ENCODE measurements at places on chromosomes 7 and 10.

DNA sequence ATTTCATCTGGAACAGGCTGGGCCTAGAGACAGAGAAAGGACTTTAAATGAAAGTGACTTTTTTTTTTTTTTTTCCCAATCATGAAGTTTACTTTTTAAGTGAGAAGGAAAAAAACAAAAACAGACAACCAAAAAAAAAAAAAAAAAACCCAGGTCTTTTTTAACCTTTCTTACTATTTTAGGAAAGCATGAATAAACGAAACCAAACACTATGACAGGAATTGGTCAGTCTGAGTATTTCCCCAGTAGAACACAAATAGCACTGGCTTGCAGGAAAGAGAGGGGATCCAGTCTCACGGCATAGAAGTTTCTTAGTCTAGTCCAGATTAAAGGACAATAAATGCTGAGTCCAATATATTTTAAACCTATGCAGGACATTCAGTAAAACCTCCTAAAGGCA, 180.5 kb upstream of the CCDC6 start:
- DNase-seq: no peak

DNA sequence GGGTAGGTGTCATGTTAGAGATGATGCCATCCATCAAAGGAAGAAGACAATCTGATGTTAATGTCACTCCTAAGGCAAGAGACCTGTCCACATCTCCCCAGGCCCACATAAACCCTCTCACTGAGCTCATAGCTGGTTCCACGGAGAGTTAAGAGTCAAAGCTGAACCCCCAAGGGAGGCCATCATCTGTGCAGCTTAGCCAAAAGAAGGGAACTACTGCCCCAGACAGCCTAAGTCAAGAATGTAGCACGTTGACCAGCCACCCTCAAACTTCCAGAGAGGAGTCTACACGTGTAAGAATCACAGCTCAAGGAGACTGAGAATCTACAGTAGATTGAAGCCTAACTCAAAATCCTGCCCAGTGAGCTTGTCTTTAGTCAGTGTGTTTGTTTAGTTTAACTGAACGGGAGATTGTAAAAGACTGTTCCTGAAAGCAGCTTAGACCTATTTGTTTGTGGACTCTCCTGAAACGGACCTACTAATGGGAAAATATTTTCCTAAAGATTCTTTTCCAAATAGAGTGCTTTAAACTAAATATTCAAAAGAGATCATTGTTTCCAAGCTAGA, 192.7 kb upstream of the NFE2L3 start:
- DNase-seq: no peak

- DNase-seq: no peak
Measured at GRCh38 chr10:20877554-20877953, 19.6 kb downstream of the NEBL start.

- peak; percentile 78 for DNase-seq
Measured at GRCh38 chr10:131885391-131886165, 15.2 kb upstream of the PPP2R2D start.

DNA sequence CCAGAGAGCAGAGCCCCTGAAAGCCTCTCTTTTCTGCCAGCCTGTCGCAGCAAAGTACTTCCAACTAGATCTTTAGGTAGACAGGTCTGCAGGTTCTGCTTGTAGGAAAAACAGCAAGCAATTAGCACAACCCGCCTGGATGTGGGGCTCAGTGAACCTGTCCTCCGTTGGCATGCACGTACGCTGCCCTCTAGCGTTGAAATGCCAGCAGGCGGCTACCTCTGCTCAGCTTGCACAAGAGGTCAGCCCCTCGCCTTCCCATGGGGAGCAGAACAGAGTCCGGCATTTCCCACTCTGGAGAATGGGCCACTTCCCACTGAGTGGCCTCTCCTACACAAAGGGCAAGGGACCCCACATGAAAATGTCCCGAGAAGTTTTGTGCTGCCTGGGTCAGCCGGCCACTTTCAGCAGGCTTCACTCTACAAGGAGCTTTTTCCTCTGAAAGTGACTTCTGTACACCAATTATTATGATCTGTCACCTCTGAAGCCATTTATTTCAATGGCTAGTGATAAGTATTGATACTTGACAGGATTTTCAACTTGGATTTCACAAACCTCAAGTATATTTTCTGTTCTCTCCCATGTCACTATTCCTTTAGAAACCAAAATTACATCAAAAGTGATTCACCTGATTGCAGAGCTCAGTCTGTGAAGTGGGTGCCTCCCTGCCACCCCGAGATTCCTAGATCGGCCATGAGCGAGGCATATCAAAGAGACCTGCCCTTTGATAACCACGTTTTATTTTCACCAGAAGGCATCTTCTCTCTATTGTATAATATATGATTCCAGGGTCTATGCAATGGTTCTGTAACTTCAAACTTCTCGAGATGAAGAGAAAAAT, 56.7 kb downstream of the JCAD start:
- peak; percentile 34 for DNase-seq

DNA sequence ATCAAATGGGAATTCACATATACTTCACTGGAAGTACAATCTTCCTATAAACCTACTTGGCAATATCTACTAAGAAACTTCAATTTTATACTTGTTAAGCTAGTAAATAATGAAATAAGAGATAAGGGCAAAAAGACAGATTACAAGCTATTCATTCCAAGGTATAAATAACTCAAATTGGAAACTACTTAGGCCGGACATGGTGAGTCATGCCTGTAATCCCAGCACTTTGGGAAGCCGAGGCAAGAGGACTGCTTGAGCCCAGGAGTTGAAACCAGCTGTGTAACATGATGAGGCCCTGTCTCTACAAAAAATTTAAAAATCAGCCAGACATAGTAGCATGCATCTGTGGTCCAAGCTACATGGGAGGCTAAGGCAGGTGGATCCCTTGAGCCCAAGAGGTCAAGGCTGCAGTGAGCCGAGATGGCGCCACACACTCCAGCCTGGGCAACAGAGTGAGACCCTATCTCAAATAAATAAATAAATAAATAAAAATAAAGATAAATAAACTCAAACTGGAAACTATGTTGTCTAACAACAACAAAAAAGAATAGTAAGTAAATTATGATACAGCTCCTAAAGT, 37.6 kb downstream of the ARHGAP21 start:
- no peak for DNase-seq

GRCh38 chr7:49398236-49398635, 375.2 kb upstream of the VWC2 start:
- no peak for DNase-seq

DNA sequence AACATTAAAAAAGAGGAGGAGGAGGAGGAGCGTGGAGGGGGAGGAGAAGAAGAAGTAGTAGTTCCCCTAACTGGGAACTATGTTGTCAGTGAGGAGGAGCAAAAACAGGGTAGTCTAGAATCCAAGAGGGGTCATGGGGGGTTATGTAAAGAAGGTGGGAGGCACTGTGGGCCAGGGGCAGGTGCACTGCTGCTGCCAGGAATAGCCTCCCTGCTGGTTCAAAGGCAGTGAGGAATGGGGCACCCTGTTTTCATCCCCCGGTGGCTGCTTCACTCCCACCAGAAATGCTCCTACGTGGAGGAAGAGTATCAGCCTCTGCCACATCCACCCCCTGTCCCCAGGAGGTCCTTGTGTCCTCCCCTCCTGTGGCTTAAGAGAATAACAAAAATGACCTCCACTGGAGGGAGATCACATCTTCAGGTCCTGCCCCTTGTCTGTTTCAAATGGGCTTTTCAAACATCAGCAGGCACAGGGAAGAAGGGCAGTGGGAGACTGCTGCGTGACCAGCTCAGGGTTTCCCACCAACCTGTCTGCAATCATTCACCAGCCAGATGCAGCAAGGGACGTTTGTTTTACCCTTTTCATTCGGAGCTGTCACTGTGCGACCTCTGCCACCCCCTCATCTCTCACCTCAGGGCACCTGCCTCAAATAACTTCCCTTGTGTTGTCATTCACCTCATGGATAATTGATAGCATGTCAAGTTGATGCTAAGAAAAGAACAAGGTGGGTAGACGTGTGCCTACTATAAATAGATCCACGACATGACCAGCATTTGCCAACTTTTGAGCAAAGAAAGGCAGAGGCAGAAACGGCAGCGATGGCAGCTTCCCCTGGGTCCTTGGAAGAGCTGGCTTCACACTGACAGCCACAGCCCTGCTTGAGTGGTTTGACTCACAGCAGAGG, 92.6 kb downstream of the DGKI start:
- DNase-seq: no peak

GRCh38 chr7:33705333-33705833, 200.0 kb upstream of the BMPER start:
- no peak for DNase-seq

- no peak for DNase-seq
Measured at GRCh38 chr10:14383266-14383665, 52.5 kb upstream of the FRMD4A start.

DNA sequence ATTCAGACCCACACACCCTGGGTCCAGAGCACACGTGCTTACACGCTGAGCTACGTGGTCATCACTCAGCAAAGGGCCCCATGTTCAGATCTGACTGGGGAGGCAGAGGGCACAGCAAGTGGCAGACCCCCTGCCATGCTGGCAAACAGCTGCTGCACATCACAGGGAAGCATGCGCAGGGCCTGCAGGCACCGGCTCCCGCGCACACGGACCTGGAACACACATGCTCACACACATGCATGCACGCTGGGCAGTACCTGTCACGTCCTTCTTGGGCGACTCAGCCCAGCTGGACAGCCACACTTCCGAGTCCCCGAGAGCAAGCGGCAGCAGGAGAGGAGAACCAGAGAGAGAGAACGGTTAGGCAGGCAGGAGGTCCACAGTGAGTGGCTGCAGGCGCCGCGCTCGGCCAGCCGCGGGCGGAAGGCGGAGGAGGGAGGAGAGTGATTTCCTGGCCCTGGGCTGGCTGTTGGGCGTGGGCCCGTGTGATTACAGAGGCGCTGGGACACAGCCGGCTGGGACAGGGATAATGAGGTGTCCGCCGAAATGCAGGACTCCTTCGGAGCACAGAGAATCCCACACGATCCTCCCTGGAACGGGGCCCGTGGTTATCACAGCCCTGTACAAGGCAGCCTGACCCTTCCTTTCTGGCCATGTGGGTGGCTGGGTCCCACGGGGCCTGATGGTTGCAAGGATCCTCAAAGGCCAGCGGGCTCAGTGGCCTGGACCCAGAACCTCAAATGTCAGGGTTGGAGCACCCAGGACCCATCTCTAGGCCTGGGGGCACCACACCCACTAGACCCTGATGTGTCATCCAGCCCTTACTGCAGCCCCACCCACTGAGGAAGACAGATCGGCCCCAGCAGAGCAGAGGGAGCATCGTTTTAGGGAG, 175.1 kb downstream of the NEURL1 start:
- no peak for DNase-seq

- no peak for DNase-seq
Measured at GRCh38 chr7:32609463-32609862, 114.2 kb downstream of the AVL9 start.

DNA sequence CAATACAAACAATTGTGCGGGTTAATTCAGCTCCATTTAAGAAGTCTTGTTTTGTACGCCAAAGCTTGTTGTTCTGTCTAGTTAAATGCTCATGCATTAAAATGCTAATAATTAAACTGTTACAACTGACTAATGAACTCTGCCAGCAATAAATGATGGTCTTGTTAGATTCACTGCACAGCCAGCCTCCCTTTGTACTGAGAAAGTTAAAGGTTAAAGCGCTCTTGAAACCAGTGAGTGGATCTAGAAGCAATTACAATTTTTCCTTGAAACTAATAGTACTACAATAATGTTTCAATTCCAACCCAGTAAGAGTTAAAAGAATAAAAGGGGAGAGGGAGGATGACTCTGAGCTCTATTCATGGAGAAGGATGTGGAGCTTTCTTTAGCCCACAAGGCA, 233.0 kb downstream of the EMX2 start:
- no peak for DNase-seq

GRCh38 chr10:78143576-78143975, 109.9 kb downstream of the RPS24 start:
- no peak for DNase-seq

DNA sequence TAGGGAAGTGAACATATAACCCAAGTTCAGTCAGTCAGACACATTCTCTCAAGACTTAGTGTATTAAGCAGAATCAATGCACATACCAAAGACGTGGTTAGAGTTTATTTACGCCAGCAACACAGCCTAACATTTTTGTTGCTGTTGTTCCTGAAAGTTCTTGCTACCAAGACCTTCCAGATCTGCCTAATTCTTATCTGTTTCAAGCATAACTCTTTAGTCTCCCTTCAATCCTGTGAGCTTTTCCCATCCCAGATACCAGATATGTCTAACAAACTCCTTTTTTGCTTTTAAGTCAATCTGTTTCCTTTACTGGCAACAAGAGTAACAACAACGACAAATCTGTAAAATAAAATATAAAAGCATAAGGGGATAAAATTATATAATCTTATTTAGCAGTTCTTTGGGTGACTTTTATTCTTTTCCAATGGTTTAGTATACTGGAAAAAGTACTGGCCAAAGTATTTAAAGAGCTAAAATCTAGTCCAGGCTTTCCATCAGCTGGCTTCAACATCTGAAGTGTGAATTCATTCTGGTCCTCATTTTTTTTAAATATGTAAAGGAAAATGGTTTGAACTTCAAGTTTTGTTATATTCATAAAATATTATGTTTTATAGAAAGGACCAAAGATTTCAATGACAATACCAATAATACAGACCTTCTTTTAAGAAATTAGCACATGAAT, 193.8 kb downstream of the IMMP2L start:
- DNase-seq: no peak

DNA sequence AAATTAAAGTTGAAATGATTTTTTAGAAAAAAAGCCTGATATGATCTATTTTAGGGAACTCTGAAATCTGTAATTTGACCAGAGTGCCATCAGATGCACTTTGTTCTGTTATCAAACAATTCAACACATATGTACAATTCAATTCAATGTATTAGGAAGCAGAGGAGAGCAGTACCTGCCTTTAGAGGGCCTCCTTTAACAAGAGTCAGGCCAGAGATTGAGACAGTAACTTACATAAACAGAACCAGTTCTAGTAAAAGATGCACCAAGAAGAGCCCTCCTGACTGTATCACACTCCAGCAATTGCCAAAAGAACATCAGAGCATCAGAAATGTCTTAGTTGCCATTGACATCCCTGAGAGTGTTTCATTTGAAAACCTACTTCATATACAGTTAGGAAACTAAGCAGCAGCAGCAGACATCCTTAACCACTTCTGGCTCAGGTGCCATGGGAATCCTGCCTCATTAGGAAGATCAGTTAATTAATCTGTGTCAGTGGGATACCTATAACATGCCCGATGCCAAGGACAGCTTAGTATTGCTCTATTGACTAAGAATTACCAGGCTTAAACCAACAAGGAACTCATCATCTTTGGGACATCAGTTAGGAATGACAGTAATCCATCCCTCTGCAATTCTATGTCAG, 1222.6 kb upstream of the LRRN3 start:
- no peak for DNase-seq

GRCh38 chr10:74328388-74328787, 177.4 kb downstream of the ADK start:
- no peak for DNase-seq

DNA sequence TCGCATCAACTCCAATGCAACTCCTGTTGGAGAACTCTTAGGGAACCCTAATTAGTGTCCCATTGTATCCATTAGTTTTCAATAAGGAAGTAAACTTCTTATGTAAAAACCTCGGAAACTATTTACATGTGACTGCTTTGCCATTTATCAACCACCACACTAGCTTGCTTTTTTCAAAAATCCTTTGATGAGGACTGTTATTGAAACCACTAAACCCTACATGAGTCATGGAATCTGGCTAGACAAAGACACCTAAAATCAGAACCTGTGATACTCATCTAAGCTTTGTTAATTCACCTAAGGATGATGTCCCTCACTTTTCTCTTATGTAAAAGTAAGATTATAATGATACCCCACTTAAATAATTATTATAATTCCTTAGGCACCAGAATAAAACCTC, 414.1 kb upstream of the ETV1 start:
- no peak for DNase-seq

- DNase-seq: no peak
Measured at GRCh38 chr10:11276449-11276990, 258.8 kb downstream of the CELF2 start.
